ENCODE measurements at places on chromosomes 4 and X.

DNA sequence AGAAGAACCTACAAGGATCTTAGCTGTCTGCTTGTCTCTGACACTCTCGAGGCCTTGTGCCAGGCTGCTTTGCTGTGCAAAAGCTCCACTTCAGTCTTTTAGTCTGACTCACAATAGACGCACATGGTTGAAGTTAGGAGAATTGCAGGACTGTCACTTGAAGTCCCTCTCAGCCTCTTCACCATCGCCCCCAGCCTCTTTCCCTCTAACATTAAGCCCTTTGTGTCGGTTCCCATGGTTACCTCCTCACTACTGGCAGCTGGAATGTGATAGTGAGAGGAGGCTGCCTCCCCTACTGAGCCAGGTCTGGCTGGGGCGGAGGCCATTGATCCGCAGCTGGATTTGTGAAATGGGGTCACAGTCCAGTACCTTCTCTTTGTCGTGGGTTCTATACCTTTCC, 201.8 kb downstream of the SOWAHB start:
- no peak for DNase-seq

GRCh38 chr4:71697031-71697430, 86.8 kb downstream of the GC start:
- no peak for DNase-seq

- DNase-seq, result no peak
Measured at GRCh38 chr4:144902614-144903013, 195.4 kb downstream of the ANAPC10 start.

DNA sequence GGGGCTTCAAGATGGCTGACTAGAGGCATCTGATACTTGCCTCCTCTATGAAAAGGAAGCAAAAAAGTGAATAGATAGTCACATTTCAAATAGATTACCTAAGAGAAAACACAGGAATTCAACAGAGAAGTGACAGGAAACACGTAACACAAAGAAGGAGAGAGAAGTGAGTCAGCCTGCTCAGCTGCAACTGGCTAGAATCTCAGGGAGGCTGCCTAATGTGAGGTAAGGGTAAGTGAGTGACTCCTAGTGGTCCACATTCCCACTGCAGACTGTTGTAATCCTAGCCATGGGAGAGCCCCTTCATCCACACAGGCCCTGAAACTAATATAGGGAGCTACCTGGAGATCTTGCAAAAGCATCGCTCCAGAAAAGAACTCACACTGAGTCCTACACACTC, 179.2 kb downstream of the SLC7A11 start:
- DNase-seq, result no peak

DNA sequence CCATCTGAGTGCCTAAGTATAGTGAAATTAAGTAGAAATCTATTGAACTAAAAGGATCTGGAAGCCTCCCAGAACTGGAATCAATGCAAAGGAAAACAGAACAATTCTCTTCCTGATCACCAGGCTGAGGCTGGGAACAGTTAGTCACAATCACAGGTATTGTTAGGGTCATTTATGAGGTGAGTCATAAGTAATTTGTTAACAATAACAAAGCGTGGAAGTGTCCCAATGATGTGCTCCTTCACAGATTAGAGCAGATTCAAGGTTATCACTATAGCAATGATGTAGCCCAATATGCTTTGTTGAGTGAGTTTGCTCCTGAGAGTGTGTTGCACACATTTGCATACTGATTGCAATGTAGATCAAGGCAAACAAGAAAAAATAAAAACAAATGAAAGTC, 228.1 kb downstream of the ZNF674 start:
- DNase-seq, result no peak

DNA sequence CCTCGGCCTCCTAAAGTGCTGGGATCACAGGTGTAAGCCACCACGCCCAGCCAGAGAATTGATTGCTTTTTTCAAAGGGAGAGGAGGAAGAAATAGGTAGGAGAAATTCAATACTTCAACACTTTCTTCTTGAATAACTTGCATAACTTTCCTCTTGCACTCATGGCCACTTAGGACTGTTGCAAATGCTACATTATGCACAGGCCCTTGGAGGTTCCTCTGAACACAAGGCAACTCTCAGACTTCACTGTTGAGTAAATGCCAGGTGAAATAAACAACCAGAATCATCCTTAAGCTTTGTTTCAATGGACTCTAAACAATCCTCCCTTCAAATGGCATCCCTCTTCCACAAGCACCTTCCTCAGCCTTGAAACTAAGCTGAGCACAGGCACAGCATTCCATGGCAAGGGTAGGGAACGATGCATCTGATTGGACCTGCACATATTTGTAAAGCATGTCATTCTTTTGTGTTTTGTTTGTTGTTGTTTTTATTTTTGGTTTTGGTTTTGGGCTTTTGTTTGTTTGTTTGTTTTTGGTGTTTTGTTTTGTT, 28.1 kb downstream of the CORIN start:
- no peak for DNase-seq

DNA sequence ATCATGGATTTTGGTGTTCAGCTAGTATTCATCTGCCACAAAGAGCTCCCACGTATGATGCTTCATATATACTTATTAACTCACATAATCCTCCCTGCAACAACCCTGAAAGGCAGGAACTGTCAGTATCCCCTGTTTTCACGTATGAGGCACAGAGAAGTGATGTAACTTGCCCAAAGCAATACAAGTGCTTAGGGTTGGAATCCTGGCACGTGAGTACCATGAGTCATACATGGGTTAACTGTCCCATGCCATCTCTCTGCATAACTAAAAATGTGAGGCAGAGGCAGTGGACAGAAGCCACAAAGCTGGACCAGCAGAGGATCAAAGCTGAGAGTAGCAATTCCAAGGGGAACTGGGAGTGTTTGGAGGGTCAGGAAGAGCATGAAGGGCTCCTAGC, 35.7 kb upstream of the EGFL6 start:
- DNase-seq, result no peak

DNA sequence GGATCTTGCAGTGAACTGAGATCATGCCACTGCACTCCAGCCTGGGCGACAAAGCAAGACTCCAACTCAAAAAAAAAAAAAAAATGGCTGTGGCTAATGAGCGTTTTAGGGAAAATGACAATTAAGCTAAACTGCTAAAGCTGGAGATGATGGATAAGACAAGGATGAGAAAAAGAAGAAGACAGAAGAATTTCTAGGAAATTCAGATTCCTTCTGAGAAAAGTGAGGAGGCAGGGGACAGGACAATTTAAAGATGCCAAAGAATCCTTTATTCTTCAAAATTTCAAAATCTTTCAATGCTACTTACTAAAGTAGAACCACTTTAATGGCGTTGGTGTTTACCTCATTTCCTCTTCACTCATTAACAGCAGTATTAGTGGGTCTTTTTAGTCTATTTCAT, 7.7 kb downstream of the PALLD start:
- DNase-seq, result no peak

GRCh38 chr4:2643555-2643954, 107.1 kb downstream of the FAM193A start:
- DNase-seq, result no peak

DNA sequence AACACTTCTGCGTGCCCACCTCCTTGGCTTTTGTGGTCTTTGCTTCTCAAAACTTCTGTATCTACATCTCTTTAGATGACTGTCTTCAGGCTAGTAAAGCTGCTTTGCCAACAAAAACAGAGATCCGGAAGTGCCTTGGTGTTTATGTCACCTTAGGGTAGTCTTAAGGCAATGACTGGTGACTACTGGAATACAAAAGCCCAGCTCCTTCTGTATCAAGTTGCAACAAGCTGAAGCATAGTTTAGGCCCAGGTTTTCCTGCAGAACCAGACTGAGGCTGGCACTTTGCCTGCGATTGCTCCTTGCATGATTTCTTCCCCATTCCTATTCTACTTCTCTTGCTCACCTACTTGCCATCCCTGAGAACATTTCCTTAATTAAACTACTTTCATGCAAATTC, 333.8 kb downstream of the DMD start:
- no peak for DNase-seq

DNA sequence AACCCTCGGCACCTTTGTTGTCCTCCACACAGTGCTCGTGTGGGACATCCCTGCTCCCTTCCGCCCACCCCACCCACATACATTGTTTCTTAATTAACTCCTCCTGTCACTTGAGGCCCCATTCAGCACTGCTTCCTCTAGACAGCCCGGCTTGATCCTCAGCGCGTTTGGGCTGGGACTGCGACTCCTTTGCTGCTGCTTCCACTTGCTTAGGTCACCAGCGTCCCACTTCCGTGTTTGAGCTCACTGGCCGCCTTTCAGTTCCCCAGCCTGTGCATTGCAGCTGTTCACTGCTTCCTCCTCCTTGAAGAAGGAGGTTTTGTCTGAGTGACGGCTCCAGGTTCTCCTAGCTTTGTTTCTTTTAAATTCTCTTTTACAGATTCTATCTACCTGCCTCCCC, 16.1 kb downstream of the RNF4 start:
- DNase-seq, result peak; percentile 48

DNA sequence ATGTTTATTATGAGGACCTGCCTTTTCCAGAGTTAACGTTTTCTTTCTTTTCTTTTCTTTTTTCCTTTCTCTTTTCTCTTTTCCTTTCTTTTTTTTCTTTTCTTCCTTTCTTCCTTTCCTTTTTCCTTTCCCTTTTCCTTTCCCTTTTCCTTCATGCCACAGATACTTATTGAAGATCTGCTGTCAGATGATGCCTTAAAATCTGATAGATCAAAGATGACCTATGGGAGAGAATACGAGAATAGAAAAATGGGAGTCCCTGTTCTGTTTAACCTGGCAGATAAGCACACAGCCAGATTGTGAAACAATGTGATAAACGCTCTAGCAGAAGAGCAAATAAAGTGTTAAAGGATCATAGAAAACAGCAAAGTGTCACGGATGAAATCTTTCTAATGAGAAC, 38.9 kb downstream of the AFF1 start:
- no peak for DNase-seq

GRCh38 chrX:101605728-101606127, 12.1 kb downstream of the ARMCX6 start:
- no peak for DNase-seq

DNA sequence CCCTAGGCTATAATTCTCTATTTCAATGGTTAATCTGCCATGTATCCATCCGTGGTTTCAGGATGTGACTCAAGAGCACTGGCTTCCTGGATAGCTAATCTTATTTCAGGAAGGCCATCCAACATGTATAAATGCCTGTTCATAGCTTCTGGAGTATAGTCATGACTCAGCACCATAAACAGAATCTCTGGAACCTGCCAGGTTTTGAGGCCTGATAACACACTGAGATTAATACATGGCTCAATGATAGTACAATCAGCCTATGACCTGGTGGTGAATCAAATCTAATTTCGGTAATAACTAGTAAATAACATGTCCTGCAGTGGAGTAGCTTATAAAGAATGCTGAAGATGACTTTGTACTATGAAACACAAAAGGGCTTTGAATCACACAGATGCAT, 5.7 kb upstream of the IL13RA2 start:
- no peak for DNase-seq
